ENCODE measurements at places on chromosomes 7 and 10. TPM values are rescaled to one million over a fixed set of nuclear protein-coding genes. Genes with fewer than 3 reads are reported as not detected.

The ZNF37A gene
- total RNA-seq = 25.8 TPM

The PHKG1 gene
- total RNA-seq = 1.5 TPM

The MINDY4 gene
- 0.78 TPM for total RNA-seq

The ACTR3C gene
- 12.8 TPM for total RNA-seq

The PRTFDC1 gene
- total RNA-seq = 0.27 TPM

The NT5C3A gene
- 53.1 TPM for total RNA-seq

The CRTAC1 gene
- not detected for total RNA-seq

The MSS51 gene
- total RNA-seq = 3.8 TPM
